NCI-H146 (cell line): ENCODE measurements at places on chromosomes 5 and 9.

DNA sequence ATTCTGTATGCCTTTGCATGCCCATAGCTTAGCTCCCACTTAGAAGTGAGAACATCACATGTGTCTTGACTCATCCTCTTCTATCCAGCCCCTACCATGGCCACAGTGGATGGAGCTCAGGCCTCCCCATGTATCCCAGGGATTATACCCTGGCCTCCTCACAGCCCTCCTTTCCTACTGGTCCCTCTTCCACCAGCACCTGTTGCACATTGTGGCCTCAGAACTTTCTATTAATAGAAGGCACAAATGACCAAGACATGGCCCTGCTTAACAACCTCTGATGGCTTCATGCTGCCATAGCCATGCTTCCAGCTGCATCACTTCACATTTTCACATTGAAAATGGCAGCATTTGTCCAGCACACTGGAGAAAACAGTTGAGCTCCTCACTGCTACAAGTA is 315.4 kb downstream of the CDK5RAP2 start:
- no peak for DNase-seq

GRCh38 chr9:34659592-34660253 is 2.7 kb downstream of the CCL27 start:
- DNase-seq = peak; percentile 32

- DNase-seq = no peak
These were observed 27.8 kb downstream of the ROPN1L start for GRCh38 chr5:10469253-10470050.

GRCh38 chr9:132589148-132590036 is 7.0 kb downstream of the BARHL1 start:
- no peak for DNase-seq

DNA sequence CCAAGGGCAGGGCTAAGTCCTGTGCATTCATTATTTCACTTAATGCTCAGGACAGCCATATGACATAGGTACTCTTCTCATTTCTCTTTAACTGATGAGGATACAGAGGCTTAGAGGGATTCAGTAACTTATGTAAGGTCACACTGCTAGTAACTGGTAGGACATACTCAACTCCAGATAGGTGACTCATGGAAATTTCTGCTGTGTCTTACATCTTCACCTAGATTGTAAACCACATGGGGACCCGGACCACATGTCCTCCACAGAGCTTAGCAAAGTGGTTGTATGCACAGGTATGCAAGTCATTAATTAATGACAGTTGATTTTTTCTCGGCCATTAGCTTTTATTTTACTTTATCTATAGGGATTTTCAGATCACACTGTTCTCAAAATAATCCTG is 29.3 kb downstream of the SLC1A1 start:
- no peak for DNase-seq

- no peak for DNase-seq
These were observed 553.7 kb downstream of the EBF1 start for GRCh38 chr5:158545949-158546530.

DNA sequence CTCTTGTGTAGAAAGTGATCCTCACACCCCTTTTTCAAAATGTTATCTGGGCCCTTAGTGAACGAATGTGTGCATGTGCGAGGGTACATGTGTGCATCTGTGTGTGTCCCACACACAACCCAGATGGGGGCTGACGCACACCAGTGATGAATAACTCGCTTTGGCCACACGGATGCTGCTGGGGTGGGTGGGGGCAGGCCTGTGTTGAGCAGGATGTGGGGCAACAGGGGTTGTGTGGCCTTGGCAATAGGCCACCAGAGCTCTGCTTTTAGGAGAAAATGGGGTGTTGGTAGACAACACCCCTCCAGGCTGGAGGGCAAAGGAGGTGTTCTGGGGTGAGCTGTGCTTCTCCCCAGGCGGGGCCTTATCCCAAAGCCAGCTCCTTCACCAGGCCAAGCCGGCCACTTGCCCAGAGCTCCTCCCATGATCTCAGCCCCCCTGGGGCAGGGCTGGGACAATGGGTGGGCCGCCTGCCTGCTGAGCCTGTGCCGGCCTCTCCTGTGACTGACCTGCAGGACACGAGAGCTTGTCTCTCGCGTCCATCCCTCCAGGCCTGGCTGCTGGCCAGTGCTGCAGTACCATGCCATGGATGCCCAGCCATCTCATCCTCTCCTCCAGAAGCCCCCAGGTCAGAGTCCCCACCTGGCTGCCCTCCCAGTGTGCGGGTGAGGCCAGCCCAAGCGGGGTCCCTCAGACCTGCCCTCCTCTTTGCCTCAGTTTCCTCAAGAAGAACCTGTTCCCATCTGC is 1.7 kb downstream of the DBN1 start:
- DNase-seq = peak; percentile 45

GRCh38 chr9:89661956-89662717 is 57.3 kb downstream of the GADD45G start:
- DNase-seq = peak; percentile 97

DNA sequence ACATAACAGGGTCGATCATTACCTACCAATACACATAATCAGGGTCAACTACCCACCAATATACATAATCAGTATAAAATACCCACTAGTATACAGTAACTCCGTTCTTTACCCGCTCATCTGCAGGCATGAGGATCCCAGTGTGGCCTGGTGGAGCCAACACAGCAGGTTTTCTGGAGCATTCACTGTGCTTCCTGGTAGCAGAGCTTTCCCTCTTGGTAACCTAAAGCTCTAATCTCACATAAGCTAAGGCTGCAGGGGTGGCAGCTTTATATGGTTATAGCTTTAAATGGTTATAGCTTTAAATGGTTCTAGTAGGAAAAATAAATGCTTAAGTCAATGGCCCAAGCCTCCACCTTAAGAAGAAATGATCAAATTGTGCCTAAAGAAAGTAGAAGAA is 11.9 kb downstream of the LCN1 start:
- no peak for DNase-seq

DNA sequence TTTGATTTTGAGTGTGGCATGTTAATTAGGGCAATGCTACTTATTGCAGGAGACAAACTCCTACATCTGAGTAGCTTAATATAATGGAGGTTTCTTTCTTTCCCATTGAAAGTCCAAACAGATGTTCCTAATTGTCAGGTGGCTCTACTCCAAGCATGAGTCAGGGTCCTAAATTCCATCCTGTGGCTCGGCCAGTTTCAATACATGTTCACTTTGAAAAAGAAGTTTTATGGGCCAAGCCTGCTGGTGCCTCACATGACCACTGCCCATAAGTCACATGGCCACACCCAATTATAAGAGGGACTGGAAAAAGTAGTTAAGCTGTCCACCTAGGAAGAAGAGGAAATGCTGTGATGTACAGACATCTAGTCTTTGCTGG is 170.4 kb downstream of the ARRDC3 start:
- DNase-seq = no peak

- no peak for DNase-seq
These were observed 9.4 kb downstream of the GBGT1 start for GRCh38 chr9:133154097-133154989.

GRCh38 chr5:10724781-10725507 is 36.1 kb downstream of the DAP start:
- DNase-seq = no peak

GRCh38 chr9:2700909-2701550 is 16.3 kb upstream of the KCNV2 start:
- no peak for DNase-seq

DNA sequence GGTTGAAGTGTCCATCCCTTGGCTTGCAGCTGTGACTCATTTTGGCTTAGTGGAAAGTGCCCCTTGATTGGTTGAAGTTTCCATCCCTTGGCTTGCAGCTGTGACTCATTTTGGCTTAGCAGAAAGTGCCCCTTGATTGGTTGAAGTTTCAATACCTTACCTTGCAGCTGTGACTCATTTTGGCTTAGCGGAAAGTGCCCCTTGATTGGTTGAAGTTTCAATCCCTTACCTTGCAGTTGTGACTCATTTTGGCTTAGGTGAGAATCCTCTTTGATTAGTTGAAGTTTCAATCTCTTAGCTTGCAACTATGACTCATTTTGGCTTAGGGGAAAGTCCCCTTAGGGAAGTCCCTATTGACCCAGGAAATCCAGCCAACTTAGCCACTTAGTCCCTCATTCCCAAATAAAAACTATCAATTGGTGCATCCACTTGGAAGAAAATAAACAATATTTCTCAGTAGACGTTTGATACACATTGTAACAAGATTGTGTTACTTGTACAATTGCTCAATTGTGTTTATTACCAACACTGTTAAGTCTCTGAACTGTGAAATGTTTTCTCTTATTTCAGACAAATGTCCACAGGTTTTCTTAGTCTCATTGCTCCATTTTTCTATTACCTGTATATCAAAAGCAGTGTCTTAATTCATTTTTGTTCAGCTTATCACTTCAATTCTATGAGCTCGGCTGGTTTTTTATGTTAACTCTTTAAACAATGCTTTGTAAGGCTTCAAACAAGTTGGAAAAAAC is 2308.8 kb upstream of the ACO1 start:
- no peak for DNase-seq

- no peak for DNase-seq
These were observed 178.0 kb upstream of the NREP start for GRCh38 chr5:111935009-111935408.

GRCh38 chr5:39214912-39215709 is 4.3 kb downstream of the FYB1 start:
- no peak for DNase-seq

- DNase-seq = no peak
These were observed 31.8 kb upstream of the ERAP2 start for GRCh38 chr5:96844481-96844990.

DNA sequence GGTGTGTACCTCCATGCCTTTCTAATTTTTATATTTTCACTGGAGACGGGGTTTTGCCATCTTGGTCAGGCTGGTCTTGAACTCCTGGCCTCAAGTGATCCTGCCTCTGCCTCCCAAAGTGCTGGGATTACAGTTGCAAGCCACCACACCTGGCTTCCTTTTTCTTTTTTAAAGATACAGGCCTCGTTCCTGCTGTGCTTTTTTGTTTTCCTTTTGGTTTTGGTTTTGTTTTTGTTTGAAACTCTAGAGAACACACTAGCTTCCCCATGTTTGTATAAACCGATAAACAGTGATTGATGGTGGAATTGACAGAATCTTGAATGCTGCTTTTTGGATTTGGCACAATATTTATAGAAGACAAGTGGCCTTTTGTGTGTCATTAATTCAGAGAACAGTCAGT is 1603.4 kb downstream of the MAT2B start:
- no peak for DNase-seq
